ENCODE measurements at places on chromosomes 6 and 20.

- no peak for DNase-seq
Measured at GRCh38 chr6:73004861-73005260, 220.4 kb downstream of the KHDC1L start.

DNA sequence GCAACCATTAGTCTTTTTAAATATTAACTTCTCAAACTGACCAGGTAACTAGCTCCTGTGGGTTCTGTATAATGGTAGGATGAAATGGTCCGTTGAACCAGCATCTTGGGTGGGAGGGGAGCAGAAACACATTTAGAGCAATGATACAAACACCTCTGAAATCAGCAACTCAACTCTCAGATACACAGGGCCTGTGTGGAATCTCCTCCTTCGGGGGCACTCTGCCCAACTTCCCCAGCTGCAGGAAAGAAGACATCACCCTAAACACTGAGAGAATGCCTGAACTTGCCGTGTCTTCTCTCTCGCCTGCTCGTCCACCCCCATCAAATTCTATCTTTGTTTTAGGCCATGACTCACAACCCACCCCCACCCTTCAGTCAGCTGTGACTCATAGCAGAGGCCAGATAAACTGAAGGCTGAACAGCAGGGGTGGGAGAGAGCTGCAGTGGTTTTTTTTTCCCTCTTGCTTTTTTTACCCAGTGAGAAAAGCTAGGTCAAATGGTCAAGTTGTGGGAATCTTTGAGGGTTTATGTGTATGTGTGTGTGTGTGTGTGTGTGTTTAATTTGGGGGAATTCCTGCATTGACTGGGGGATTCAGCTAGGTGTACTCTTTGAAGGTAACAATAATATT lies 593.4 kb upstream of the JAG1 start:
- peak; percentile 3 for DNase-seq

- DNase-seq = no peak
Measured at GRCh38 chr6:138545621-138545980, 46.3 kb upstream of the NHSL1 start.

DNA sequence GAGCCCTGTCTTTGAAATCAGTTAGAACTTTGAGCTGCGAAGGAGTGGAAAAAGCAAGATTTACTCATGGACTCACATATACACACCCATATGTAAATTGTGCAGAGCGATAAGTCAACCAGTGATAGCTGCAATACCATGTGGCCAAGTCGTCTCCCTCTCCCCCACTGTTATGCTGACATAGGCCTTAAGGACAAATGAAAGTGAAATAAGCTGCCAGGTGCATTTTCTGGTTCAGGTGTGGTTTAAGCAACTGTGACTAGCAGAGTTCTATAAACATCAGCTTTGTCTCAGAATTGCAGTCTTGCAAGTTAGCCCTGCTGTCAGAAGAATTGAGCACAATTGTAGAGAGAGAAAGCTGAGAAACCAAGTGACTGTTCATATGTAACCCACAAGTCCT lies 9.6 kb downstream of the FAM83B start:
- DNase-seq = no peak

DNA sequence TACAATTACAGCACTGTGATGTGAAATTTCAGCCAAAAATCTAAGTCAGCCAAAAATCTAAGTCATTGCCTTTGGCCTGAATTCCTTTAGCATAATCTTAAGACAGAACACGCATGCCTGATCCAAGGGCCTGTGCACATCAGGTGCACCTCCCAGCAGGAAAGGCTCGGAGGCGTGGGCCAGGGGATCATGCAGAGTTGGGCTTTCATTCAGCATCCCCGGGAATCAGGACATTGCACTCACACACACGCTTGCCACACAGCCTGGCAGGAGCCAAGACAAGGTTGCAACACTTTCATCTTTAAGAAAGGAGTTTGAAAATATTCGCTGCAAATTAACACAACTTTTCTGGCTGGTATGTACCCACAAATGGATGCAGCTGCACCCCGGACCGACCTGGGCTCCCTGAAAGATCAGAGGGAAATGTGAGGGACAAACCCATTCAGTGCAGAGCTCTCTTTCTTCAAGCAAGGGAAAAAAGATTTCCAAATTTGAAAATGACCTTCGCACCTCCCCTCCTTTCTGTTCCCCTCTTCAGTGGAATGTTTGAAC lies 48.8 kb downstream of the ERMARD start:
- no peak for DNase-seq

DNA sequence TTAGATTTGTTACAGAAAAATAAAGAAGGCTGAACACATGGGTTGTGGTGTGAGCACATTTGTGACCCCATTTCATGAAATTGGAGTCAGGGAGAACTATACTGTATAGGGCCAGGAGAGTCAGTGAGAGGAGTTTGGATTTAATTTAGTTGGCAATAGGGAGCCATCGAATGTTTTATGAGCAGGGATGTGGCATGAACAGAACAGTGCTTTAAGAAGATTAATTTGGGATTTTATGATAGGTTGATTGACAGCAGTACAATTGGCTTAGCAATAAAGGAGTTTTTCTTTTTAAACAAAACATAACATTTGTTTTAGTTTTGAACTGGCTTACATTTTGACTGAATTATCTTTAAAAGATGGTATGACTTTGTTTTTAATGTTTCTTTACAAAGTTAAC lies 105.6 kb upstream of the GLP1R start:
- DNase-seq = no peak

DNA sequence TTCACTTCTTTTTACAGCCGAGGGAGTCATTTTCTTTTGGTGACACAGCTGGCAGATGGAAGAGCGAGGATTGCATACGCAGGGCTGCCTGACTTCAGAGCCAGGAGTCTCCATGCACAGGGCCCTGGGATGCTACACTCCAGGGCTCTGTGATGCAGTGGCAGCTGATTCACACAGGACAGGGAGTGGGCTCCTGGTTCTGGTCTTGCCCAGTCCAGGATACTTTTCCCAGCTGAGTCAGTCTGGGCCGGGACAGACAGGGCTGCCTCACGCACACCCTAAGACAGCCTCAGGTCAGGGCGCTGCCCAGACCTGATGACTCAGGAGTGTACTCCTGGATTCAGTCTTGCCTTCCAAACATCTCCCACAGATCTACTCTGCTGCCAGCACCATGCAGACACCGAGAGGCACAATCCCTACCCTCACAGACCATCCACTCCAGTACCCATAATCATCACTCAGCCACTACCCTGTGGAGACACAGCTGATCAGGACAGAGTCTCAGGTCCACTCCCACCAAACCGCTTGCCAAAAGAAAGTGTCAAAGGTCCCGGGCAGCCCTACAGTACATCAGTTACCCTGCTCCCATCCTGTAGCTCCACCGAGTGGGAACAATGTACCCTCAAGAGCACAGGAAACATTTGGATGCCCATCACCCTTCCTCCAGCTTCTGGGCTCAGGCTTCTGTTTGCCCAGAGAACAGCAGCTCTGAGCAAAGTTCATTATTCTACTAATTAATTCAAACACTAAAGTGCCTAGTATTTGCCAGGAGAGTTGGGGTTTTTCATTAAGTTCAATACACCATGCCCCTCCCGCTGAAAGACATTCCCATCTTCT lies 11.5 kb downstream of the SDC4 start:
- no peak for DNase-seq

- DNase-seq = no peak
Measured at GRCh38 chr6:21384216-21384615, 209.3 kb upstream of the SOX4 start.

DNA sequence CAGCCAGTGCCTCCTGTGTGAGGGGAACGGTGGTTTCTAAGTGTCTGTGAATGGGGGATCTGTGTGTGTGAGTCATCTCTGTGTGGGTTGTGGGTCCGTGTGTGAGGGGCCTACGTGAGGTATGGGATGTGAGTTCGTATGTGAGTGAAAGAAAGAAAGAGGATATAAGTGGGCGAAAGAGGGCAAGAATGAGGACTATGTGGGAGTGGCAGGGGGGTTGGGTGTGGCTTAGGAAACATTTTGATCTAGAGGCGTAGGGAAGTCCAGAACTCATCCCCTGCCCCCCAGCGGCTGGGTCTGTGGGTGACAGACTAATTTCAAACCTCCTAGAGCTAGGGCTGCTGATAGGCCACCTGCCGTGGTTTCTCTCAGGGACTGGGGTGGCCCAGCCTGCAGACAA lies 35.5 kb downstream of the DHX35 start:
- DNase-seq = no peak

GRCh38 chr6:128739112-128739511 lies 143.8 kb upstream of the LAMA2 start:
- DNase-seq = no peak

GRCh38 chr20:49951151-49951550 lies 15.0 kb downstream of the RNF114 start:
- no peak for DNase-seq

GRCh38 chr6:160899671-160900430 lies 91.7 kb upstream of the MAP3K4 start:
- DNase-seq = no peak

- no peak for DNase-seq
Measured at GRCh38 chr20:38840894-38841470, 35.5 kb downstream of the PPP1R16B start.

DNA sequence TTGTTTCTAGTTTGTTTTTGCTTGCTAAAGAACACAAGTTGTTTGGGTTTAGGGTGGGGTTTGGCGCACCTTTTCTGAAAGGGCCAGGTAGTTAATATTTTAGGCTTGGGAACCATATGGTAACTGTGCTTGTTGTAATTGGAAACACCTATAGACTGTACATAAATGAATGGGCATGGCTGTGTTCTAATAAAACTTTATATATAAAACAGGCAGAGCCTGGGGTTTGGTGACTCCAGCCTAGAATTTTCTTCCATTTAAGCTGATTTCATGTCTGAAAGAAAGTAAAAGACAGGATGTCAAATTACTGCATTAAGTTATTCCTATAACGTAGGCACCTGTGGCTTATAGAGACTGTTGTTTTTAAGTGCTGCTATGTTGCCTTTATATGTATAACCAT lies 36.1 kb upstream of the MAPK13 start:
- no peak for DNase-seq

DNA sequence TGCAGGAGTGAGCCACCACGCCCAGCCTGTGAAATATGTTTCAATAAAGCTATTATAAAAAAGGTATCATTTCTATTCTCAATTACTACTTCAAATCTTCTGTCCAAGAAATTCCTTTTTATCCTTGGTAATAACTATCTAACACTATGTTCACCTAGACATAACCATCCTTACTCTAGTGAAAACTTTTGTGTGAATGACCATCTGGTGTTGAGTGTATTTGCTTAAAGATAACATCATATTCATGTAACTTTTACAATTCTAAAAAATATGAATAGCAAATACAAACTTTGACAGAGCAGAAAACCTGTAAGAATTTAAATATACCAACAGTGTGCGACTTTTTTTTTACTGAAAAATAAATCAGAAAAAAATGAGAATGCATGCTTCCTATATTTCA lies 96.9 kb downstream of the MAP3K5 start:
- DNase-seq = no peak

DNA sequence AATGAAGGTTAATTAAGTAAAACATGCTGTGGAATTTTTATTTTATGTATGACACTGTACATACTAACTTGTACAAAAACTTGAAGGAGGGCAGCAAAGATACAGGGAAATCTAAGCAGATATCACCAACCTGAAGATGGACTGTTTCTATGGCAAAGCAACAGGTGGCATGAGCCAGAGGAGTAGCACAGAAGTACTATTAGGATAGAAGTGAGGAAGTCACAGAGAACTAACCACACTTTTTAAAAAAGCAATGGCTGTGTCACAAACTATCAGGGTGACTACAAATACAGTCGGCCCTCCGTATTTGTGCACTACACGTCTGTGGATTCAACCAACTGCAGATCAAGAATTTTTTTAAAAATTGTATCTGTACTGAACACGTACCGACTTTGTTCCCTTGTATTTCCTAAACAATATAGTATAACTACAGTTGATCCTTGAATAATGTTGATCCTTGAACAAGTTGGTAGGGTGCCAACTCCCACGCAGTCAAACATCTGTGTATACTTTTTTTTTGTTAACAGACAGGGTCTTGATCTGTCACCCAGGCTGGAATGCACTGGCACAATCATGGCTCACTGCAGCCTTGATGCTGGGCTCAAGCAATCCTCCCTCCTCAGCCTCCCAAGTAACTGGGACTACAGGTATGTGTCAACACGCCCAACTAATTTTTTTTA lies 61.0 kb downstream of the NUDT3 start:
- DNase-seq = no peak

- DNase-seq = peak; percentile 70
Measured at GRCh38 chr6:35089935-35090505, 51.1 kb downstream of the TCP11 start.

GRCh38 chr6:134452906-134453305 lies 135.0 kb upstream of the SGK1 start:
- no peak for DNase-seq

DNA sequence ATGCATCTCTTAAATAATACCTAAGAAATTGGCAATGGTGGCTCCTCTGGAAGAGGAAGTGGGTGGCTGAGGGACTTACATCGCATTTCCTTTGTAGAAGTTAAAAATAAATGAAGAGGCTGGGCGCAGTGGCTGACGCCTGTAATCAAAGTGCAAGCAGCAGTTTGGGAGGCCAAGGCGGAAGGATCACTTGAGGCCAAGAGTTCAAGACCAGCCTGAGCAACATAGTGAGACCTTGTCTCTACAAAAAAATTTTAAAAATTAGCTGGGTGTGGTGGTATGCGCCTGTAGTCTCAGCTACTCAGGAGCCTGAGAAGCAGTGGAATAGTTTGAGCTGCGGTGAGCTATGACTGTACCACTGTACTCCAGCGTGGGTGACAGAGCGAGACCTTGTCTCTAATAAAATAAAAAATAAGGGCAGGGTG lies 12.2 kb upstream of the NCOA3 start:
- peak; percentile 77 for DNase-seq

DNA sequence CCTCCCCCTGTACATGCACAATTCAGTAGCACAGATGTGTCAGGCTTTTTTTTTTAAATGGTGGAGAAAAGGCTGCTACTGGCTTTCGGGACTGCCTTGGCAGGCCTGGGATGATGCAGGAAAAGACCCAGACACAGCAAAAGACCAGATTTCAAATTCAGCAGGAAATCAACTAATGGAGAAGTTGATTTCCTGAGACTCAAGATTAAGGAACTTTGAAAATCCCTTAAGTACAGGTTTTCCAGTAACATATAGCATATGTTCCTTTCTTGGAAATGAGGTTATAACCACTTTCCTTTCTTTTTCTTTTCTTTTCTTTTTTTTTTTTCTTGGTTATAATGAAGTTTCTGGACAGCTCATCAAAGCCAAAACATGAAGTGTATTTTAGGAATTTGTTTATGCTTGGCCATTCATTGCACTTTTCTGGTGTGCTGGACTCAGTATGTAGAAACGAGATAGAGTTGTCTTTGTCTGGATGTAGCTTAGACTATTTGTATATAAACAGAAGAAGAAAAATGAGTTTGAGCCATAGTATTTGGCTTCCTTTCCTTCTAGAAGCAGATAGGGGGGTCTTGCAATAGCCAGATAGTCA lies 119.4 kb downstream of the SASH1 start:
- DNase-seq = no peak
